Fibroblast of mammary gland (primary cell): ENCODE measurements at places on chromosomes 3 and 15.

- no peak for DNase-seq
Measured at GRCh38 chr15:40847223-40847961, 3.5 kb downstream of the SPINT1 start.

DNA sequence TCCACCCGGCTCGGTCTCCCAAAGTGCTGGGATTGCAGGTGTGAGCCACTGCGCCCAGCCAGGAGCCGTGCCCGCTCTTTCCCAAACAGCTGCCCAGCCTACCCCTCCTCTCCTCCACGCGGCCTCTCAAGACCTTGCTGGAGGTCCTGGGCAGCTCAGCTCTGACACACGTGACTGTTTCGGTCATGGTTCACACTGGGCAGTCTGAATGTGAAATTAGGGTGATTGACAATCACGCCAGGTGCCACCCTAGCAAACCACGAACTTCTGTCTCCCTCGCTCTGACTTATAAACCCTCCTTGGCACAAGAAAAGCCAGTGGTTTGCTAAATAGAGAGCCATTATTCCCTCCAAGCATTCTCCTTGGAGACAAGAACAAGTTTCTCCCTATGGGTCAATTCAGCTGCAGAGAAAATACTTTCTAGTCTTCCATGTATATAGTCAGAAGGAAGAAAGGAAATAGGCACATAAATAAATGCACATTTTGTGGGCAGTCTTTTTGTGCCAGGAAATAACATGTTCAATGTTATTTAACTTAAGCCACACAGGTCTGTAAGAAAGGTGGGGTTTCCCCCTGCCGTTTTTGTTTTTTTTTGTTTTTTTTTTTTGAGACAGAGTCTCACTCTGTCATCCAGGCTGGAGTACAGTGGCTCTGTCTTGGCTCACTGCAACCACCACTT lies 121.9 kb upstream of the MEF2A start:
- DNase-seq = no peak

GRCh38 chr15:57094321-57095257 lies 176.1 kb downstream of the TCF12 start:
- no peak for DNase-seq

GRCh38 chr3:182165234-182165633 lies 453.5 kb downstream of the SOX2 start:
- peak; percentile 1 for DNase-seq

DNA sequence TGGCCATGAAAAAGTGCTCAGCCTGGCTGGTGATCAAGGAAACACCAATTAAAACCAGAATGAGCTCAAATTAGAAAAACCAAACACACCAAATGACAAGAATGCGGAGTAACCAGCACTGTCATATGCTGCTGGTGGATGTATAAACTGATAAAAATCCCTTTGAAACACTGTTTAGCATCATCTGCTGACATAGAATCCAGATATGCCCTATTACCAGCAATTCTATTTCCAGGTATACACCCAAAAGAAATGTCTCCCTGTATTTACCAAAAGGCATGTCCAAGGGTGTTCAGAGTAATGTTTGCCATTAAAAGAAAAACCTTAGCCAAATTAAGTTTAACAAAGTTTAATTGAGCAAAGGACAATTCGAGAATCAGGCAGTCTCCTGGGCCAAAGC lies 138.6 kb downstream of the FMN1 start:
- no peak for DNase-seq

GRCh38 chr15:41656188-41656587 lies 4.0 kb upstream of the MGA start:
- DNase-seq = peak; percentile 30

DNA sequence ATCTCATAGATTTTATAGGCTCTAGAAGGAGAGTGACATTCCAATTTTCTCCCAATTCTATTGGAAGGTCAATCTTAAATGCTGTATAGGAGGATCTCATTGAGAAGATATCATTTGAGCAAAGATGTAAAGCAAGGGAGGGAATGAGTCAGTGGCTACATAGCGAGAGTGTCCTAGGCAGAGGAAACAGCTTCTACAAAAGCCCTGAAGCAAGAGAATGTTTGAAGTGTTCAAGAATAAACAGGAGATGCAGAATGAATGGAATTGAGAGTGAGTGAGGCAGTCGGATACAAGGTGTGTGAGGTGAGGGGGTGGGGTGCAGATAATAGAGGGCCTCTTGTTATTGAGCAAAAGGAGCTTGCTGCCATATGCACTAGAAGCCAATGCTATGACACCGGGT lies 545.9 kb downstream of the IGSF11 start:
- DNase-seq = no peak

- DNase-seq = no peak
Measured at GRCh38 chr3:184379358-184380184, at the start of gene CHRD. CHRD (plus strand) TSS chr3:184380054; CDS start chr3:184380319, 265 bp downstream.

GRCh38 chr3:111998636-111999483 lies at the start of gene TAGLN3:
TAGLN3 (plus strand) TSS chr3:111998922; CDS start chr3:111999423, 501 bp downstream.
- no peak for DNase-seq

DNA sequence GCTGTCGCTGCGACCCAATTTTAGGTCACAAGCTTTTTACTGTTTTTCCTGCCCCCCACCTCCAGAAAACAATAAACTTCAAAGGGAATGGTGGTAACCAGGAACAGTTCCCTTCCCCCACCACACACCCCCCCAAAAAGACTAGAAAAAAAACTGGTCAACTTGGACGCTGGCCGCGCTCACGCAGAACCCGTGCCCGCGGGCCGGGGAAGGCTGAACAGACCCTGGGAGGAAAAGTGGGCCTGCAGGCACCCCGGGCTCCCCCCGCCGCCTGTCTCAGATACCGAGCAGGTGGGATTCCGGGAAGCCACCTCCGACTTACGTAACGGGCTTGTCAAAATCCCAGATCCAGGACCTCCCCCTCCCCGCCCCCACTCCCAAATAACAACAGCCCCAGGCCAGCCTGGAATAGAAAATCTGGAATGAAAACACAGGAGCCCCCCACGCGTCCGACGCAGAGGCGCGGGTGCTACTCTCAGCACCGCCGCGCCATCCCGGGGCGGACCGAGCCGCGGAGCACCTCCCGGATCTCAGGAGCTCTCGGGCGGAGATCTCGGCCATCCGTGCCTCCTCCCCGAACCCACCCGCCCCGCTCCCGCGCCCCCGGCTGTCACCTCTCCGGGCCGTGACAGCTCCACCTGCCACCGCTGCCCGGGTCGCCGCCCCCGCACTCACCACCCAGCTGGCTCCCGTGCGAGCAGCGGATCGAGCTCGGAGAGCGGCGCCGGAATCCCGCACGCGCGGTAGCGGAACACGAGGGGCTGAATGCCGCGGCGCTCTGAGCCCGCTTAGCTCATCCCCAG lies 557 bp downstream of the DENND4A start:
- peak; percentile 26 for DNase-seq
